Umbilical cord (tissue), 2 donors: ENCODE measurements at places on chromosomes 12 and 14.

DNA sequence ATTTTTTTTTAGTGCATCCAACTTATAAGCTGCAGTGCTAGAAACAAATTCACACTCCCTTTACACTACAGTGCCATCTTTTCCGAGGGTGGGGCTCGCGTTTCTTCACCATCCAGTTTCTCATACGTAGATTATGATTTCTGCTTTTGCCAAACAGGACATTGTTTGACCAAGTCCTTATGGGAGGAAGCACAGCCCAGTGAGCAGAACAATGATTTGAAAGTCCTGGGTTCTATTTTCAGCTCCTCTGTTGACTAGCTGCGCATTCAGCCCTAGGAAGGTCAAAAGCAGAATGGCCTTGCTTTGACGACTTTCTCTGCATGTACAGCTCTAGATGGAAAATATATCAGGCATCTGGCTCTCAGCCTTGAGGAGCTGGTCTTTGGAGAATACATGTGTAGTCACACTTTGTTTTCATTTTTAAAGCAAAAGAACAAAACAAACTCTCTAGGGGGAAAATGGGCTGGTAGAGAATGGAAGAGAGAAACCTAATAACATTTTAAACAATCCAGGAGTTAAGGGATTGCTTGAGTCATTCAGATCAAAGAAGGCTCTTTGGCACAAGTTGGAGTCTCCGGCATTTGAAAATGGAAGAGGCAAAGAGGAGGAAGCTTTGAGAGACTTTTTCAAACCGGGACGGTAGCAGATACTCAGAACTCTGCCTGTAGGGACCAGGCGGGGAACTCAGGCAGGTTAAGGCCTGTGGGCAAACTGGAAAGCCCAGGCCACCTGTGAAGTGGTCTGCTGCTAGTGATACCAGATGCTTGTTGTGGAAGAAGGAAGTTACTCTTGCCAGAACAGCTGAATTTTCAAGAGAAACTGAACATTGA, 257.3 kb upstream of the PLEKHG7 start:
- DNase-seq: peak; percentile 38

DNA sequence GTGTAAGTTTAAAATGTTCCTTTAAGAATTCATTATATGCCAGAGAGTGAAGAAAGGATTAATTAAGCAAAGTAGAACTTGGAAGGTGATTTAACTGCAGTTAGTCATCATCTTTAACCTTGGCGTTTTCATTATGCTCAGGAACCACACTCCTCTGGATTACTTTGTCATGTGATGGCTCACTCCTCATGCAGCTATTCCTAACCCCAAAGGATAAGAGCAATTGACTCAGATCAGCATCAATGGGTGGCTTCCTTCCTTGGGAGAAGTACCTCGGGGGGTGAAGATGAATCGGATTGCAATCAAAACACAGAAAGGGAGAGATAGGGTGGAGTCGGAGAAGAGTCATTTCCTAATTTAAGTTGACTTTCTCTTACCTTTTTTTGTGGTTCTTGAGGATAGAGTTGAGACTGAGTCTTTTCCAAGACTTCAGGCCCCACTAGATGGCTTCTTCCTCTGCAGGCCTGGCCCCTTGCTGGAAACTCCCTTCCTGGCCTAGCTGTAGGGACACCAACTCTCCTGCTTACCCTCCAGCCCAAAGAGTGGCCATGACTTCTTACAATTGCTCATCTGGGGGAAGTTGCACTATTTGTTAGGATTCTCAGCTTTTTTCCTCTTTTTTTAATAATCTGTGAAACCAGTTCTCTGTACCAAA, 238.6 kb upstream of the DDHD1 start:
- DNase-seq: no peak

- DNase-seq: peak; percentile 73
Measured at GRCh38 chr14:61894452-61895077, 132.3 kb downstream of the SNAPC1 start.

DNA sequence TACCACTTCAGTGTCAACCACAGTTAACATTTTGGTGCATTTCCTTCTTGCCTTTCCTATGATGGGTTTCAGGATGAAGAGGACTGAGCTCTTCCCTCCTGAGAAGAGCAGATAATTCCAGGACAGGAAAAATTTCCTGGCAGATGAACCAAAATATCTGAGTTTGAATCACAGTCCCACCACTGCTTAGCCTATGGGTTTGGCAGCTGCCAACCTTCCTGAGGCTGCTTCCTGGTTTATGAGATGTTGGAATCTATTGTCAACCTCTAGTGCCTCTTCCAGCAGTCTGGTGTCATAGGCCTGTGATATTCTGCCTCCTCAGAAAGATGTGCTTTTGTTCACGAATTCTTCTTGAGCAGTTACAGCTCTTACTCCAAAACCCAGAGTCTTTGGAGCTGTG, 197.4 kb upstream of the FRMD6 start:
- DNase-seq: no peak

- DNase-seq: no peak
Measured at GRCh38 chr14:77143071-77143470, 1.5 kb upstream of the ZDHHC22 start.

GRCh38 chr14:61615743-61616523, 79.4 kb upstream of the HIF1A start:
- DNase-seq: no peak

GRCh38 chr14:28761438-28762291, 4.9 kb upstream of the FOXG1 start:
- no peak for DNase-seq

DNA sequence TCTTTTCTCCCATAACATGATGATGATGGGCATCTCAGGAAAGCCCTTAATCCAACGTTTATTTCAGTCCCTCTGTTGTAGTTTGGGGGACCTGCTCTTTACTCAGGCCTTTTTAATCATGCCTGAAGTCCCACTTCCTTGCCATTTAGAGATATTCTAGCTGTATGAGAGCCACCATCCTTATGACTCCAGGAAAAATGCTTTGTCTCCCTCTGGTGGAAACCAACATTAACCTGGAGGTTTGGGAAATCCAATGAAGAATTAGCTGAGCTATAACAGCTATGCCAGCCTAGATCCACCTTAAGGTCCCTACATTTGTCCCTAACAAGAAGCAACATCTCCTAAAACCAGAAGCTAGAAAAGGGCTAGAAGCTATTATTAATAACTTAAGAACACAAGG, 1399.1 kb downstream of the LRFN5 start:
- no peak for DNase-seq

DNA sequence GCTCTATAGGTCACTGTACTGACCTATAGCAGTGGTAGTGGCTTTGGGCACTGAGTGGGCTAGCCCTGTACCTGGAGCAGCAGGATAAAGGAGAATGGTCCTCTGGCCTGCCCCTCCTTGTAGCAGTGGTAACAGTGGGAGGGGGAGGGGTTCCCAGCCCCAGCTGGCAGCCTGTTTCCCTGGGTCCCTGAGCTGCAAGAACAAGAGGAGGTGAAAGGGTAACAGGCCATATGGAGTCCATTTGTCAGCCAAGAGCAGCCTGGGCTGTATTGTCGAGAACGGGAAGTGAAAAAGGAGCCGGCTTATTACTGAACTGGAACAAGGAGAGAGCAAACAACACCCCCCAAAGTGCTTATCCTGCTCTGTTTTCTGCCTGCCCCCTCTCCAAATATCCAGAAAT, 73.8 kb upstream of the SRSF5 start:
- DNase-seq: no peak

DNA sequence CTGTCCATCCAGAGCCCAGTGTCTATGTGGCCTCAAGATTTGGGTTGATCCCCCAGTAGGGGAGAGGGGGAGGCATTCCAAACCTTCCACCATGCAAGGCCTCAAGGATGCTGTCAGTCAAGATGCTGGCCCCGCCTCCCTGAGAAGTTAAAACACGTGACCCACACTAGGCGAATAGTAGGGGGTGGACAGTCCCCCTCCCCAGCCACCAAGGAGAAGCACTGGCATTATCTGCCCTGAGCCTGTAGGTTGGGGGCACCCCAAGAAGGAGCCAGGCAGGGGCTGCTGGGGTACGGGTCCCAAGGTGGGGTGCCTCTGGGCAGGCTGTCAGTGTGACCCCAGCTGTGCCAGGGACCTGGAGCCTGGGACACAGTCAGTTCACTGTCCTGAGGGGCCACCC, 2.3 kb downstream of the SLC25A29 start:
- DNase-seq: no peak

GRCh38 chr12:3259973-3260372, 182.8 kb downstream of the TSPAN9 start:
- DNase-seq: no peak

GRCh38 chr12:63955831-63956666, 111.5 kb downstream of the SRGAP1 start:
- DNase-seq: peak; percentile 71

DNA sequence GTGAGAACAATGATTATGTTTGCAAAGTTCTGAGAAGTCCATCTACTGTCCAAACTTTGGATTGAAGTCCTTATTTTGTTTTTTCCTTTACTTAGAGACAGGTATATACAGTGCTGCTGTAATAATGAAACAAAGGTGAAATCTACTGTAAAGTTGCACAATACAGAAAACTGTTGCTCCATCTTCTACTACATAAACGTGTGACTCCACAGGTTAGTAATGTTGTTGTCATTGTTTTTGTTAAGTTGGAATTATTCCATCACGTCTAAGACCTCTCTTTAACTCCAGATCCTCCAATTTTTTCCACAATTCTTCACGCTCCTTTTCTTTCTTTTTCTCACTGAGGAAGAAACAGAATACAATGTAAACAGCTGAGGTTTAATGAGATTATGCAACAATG, 57.0 kb upstream of the GPHB5 start:
- no peak for DNase-seq

DNA sequence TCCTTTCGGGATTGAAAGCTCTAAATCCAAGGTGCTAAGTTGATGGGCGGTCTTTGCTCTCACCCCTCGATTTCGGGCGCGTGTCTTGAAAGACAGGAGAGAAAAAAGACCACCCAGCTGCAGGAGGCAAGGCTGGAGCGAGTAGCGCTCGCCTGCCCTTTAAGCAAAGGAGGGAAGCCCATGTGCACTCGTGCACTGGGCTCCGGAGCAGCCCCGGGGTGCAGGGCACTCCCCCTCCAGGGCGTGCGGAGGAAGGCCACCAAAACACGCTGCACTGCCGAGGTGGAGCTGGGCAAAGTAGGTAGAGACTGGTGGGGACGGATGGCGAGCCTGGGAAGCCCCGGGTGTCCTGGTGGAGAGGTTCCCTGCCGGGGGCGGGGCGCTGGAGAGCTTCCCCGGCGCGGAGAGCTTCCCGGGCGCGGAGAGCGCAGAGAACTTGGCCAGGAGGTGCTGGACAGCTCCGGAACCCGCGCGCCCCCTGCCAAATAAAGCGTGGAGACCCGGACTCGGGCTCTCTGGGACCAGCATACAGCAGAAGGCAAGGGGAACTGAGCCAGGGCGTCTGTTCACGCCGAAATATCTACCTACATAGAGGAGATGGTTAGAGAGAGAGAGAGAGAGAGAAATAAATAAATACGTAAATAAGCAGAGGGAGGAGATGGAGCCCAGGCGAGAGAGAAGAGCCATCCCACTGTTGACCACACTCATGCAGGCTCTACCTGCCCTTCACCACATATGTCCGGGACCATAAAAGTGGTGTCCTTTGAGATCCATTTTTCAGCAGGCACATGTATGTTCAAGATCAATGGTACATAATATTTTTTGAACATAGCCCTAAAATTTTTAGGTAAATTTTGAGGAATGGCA, 662 bp upstream of the NELL2 start:
- peak; percentile 42 for DNase-seq
